ENCODE measurements at places on chromosomes 6 and 20.

DNA sequence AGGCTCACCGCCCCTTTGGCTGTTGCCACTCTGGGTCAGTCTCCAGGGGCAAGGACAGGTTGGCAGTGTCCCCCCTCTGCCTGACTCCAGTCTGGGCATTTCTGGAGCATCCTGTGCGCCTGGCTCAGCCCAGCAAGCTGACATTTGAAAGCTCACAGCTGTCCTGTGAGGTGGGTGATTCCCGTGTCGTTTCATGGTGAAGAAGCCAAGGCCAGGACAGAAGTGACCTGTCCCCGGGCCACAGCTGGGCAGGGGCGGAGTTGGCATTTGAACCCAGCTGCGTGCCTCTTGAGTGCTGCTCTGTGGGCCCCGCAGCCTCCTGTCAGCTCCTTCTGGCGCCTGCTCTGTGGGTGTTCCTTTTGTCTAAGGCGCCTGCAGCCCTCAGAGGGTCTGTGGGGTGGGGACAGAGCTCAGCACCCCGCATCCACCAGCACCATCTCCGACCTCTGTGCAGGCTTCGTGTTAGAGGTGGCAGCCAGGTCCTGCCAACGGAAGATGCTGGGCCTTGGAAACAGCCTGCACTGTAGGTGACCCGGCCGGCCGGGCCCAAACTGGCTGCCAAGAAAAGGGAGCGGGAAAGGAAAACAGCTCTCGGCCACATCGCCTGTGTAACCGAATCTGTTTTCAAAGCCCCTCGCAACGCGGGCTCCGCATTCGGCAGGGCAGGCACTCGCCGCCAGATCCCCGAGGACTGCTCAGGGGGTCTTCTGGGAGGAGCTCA is 5.8 kb upstream of the GATA5 start:
- DNase-seq = no peak

GRCh38 chr6:144443157-144443556 is 158.0 kb downstream of the UTRN start:
- no peak for DNase-seq

GRCh38 chr20:37326666-37327065 is 19.3 kb upstream of the SRC start:
- DNase-seq = no peak

- DNase-seq = no peak
Observed at GRCh38 chr6:36643977-36644376, 34.5 kb upstream of the CDKN1A start.

DNA sequence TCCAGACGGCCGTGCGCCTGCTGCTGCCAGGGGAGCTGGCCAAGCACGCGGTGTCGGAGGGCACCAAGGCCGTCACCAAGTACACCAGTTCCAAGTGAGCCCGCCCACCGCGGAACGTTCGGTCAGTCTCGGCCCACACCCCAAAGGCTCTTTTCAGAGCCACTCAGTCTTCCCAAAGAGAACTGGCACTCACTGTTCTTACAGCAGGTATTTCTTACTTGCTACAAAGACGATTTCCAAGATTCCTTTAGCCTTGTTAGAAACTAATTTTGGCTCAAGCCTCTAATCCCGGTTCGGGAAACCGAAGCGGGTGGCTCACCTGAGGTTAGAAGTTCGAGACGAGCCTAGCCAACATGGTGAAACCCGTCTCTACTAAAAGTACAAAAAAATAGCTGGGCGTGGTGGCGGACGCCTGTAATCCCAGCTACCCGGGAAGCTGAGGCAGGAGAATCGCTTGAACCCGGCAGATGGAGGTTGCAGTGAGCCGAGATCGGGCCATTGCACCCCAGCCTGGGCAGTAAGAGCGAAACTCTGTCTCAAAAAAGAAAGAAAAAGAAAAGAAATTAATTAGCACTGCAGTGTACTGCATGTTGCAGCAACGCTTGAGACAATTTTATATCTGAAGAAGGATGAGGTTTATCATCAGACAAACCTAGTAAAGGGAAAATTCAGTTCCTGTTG is 73.1 kb downstream of the OR2B2 start:
- DNase-seq = peak; percentile 54

DNA sequence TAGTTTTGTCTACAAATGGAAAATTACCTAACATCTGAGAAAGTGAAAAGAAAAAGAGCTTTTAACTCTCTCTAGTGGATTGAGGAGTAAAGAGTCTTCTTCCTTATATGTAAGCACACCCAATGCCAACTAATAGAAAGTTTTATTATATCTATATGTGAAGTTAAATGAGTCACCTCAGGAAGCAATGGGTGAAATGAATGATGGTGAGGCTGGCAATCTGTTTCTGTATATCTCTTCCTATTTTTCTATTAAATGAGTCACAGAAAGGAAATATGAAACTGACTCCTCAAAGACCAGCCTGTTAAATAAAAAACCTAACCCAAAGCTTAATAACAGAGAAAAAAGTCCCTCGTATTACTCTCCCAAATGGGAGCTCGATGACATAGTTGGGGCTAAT is 71.3 kb downstream of the OTOR start:
- no peak for DNase-seq

DNA sequence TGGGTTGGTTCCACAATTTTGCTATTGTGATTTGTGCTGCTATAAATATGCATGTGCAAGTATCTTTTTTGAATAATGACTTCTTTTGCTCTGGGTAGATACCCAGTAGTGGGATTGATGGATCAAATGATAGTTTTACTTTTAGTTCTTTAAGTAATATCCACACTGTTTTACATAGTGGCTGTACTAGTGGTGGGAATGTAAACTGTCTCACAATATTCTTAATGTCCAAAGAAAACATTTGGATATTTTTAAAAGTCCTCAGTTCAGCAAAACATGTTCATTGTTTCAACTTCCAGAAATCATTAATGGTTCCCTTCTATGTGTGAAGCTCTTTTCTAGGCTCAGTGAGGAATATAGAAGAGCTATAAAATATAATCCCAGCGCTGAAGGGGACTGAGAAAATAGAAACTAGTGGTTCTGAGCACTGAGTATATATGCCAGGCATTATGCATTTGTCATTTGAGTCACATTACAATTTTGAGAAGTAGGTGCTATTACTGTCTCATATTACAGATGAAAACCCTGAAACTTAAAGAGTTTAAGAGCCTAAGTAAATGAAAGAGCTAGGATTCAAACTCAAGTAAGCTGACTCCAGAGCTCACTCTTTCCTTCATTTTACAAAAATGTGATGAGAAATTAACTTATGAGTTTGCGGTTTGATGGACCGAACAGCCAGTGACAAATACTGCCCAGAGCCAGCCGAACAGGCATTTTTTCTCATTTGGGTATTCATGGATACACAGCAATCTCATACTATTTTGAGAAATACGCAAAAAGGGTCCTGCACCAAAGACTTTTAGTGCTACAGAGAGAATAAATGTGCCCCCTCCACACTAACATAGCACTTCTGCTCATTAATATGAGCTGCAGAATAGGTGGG is 250.1 kb downstream of the TBX18 start:
- DNase-seq = no peak

- DNase-seq = no peak
Observed at GRCh38 chr20:32089637-32090362, 19.7 kb upstream of the TM9SF4 start.

GRCh38 chr6:126374372-126374771 is 34.5 kb downstream of the CENPW start:
- no peak for DNase-seq

DNA sequence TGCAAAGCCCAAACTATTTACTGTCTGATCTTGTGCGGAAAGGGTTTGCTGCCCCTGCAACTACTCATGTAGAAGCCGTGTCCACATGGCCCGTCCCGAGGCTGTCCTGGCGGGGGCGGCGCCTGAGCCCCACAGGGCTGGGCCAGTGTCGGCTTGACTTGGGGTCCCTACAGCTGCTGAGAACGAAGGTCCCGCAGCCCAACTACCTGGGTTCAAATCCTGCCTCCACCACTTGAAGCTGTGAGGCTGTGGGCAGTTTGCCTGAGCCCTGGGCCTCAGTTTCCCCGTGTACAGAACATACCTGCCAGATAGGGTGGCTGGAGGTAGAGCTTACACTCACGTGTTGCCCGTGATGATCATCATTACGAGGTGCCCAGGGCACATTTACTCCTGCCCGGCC is 111.1 kb downstream of the SULF2 start:
- DNase-seq = no peak

DNA sequence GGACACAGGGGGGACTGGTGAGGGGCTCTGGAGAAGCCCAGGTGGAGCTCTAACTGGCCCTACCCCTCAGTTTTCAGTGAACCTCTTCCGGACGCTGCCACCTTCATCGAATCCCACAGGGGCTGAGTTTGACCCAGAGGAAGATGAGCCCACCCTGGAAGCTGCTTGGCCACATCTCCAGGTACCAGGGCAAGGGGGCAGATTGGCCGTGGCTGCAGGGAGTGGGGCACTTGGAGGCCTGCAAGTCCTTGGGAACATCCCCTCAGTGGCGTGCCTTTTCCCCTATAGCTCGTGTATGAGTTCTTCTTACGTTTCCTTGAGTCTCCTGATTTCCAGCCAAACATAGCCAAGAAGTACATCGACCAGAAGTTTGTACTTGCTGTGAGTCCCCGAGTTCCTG is 6.6 kb downstream of the MEA1 start:
- DNase-seq = no peak

GRCh38 chr6:28953039-28953584 is 29.3 kb upstream of the TRIM27 start:
- DNase-seq = peak; percentile 45

DNA sequence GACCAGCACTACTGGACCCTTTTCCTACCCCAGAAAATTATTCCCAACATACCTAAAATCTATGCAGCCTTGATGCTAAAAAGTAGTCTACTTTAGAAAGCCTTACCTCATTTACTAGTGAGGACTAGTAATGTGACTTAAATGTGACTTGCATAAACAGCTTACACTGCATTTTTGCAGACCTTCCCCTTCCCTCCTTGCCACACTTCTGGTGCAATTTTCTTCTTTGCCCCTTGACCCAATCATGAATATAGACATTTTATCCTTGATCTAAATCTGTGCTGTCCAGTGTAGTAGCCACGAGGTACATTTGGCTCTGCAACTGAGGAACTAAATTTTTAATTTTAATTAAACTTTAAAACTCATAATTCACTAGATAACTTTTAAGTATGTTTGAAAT is 7.0 kb upstream of the ZKSCAN8 start:
- DNase-seq = peak; percentile 70

- DNase-seq = no peak
Observed at GRCh38 chr6:87487555-87487954, 14.8 kb downstream of the SLC35A1 start.

- DNase-seq = peak; percentile 11
Observed at GRCh38 chr20:17562804-17563305, 7.0 kb upstream of the DSTN start.

DNA sequence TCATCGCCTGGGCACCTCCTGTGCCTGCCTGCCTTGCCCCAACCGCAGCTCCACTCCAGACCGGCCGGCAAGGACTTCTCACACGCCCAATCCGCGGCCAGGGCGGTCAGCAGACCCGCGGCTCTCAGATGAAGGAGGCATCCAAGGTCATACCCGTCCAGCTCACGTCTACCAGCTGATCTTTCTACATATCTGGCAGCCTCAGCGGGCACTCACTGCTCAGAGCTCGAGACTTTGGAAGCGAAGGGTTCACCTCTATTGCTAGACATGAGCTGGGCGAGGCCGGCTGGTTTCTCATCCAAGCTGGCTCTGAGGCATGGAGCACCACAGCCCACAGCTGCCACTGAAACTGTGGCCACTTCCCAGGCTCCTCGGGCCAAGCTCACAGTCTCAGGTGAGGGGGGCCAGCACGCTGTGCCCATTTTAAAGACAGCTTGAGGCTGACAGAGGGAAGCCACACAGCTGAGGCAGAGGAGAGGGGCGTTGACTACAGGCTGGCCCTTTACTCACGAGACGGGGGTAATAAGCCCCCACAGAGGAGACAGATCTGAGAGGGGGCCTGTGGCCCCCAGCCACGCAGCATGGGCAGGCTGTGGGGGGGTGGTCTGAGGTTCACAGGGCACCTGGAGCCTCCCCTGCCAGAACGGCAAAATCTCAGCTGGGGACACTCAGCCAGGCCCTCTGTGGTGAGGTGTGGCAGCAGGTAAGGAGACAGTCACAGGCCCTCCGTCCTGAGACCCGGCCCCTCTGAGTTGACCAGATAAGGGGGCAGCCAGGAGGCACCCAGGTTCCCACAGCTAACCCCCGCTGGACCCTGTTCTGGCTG is 2.0 kb downstream of the LAMA5 start:
- DNase-seq = no peak

DNA sequence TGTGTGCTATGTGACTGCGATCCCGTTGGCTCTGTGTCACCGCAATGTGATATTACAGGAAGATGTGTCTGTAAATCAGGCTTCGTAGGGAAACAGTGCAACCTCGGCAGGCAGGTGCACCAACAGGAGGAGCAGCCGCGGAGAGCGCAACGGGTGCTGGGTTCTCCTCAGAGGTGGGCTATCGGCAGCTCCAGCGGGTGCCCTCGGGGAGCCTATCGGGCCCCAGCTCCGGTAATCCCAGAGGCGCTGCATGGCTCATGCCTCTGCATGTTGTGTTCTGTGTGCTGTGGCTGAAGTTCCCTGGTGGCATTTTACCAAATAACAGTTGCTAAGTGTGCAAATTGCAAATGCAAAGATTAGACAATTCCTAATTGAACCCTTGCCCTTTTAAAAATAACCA is 409.9 kb downstream of the LAMA2 start:
- DNase-seq = no peak

GRCh38 chr6:161549977-161550655 is 276.3 kb upstream of the AGPAT4 start:
- no peak for DNase-seq

DNA sequence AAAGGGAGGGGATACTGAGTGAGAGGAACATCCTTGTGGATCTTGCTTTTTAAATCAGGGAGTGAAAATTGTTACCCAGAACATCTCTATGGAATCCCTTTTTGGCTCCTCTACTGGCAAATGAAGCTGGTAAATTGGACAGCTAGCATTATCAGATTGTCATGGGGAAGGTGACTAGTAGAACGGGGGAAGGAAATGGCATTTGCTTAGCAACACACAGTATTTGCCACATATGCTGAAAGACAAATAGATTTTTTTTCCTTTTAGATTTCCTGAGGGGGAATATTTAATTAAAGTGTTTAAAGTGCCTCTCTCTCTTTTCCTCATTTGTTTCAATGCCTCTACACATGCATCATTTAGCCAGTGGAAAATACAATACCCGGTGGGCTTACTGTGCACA is 573.5 kb downstream of the BCKDHB start:
- no peak for DNase-seq

- no peak for DNase-seq
Observed at GRCh38 chr6:111711984-111712752, 106.5 kb upstream of the TRAF3IP2 start.

DNA sequence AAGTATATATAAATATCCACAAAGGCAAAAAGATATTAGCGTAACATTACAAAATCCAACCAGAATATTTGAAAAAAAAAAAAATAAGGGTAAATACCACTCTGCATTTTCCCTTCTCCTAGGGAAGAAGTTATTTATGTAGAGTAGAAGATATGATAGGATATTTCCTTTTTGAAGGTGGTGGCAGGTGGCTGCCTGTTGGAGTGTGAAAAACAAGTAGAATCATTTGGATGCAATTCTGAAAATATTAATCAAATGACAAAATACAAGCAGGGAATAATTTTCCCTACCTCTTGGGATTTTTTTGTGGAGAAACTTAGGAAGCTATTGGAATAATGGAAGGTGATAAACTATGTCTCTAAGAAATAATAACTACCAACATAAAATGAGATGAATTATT is 62.5 kb upstream of the OGFRL1 start:
- no peak for DNase-seq

- no peak for DNase-seq
Observed at GRCh38 chr20:48214601-48215000, 429.3 kb upstream of the SULF2 start.

Data from inflammatory macrophage treated with lipopolysaccharide for 4 hours (primary cell).